ENCODE measurements at places on chromosomes 4 and X. TPM values are rescaled to one million over a fixed set of nuclear protein-coding genes. Genes with fewer than 3 reads are reported as not detected.

The CENPE gene
- 1.3 TPM for polyA plus RNA-seq

The TMEM192 gene
- 14.4 TPM for polyA plus RNA-seq

The CXCL1 gene
- polyA plus RNA-seq, result 0.06 TPM

The UGT2B15 gene
- polyA plus RNA-seq, result not detected

The SYTL4 gene
- polyA plus RNA-seq, result 2.3 TPM

The UGT2B17 gene
- not detected for polyA plus RNA-seq

The AWAT2 gene
- polyA plus RNA-seq, result 0.15 TPM

The IL2RG gene
- polyA plus RNA-seq, result 0.24 TPM

The MID1 gene
- polyA plus RNA-seq, result 10.4 TPM

The GPRASP1 gene
- 2.7 TPM for polyA plus RNA-seq

DNA sequence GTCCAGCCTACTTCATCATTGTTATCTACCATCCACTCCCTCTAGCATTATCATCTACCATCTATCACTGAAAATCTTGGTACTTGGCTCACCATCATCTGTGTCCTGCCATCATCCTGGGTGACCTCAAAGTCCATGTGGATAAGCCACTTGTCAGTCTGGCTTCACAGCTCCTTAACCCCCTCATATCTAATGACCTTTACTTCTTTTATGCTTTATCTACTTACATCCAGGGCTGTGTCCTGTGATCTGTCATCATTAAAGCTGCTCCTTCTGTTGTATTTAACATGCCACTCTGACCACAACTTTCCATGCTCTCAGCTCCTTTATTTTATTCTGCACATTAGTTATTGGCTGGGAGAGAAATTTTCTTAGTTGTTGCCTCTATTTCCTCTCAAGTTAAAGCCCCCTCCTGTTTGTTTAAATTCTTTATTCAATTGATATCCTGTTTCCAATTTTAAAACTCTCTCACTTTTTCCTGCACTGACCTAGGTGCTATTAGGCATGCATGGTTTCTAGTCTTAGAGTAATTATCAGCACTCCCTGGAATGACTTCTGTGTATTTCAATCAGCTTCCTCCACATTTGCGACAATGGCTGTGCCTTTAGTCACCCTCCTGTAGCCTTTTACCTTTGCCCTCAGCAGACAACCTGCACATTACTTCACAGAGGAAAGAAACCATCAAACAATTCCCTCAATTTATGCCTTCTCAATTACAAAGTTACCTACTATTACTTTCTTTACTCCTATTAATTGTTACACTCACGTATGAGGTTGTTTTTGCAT is 8.1 kb upstream of the FABP2 start:
- no peak for DNase-seq

GRCh38 chr4:107213880-107214279 is 177.8 kb upstream of the DKK2 start:
- DNase-seq, result no peak

DNA sequence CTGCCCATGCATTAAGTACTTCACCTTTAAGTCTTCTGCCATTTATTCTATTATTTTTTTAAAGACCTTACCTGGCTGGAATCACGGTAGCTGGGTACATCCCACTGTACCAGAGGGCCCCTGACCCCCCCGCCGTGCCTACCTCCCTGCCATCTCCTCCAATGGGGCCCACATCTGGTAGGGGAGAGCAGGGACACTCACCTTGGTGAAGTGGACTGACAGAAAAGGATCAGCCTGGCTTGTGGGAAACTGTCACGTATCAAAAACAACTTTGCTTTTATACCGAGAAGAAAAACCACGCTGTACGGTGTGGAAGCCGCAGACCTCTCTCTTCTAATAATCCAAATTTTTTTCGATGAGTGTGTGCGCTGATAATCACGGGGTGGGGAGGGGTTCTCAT is at the start of gene FOXP3:
Gene FOXP3, minus strand, starts transcription at position 251 of the 400 bp plus-strand sequence. CDS start 6,205 bp downstream, outside the sequence.
- DNase-seq, result no peak

- peak; percentile 15 for DNase-seq
These were observed 22.1 kb downstream of the LUZP4 start for GRCh38 chrX:115311601-115312001.

DNA sequence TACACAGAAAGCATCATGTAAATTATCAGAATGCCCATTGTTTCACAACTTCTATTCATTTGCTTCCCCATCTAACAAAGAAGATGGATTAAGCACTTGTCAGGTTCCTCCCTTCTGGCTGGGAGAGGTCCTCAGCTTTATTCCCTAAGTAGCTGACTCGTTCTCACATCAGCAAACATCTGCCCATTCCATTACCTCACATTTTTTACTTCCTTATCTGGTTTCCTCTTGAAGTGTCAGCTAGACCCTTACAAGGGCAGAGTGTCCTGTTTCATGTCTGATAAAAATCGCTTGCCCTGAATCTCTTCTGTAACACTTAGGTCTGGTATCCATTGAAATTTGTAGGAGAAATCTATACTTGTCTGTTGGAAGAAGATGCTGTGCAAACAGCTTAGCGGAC is 34.7 kb downstream of the TMPRSS11A start:
- no peak for DNase-seq

DNA sequence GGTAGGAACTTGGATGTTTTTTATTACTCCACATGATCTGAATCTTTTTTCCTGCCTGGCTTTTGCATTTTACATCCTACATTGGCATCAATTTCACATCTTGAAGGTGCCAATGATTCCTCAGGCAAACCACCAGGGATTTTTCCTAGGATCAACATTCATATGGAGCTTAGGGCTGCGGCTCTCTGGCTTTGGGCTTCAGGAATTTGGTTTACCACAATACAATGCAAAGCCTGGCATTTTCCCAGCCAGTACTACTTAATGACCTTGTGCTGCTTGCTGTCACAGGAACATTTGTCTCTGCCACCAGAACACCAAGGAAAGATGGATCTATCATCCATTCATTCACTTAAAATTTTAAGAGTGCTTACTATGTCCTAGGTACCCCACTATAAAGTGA is 180.7 kb downstream of the PDGFC start:
- no peak for DNase-seq

DNA sequence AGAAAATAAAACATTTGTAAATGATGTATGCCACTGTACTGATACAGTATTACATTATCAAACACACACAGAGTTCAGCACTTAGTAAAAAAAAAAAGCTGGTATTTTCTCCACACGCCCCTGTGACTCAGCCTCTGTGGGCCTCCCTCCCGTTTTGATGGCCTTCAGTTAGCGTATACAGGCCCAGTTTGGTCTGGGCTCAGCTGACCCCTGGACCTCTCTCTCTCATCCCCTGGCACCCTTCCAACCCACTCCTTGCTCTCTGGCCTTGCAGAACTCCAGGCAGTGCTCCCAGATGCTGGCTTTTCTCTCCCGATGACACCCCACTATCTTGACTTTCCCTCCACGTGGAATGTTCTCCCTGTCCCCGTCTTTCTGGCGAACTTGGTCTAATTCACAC is 89.0 kb upstream of the LIMCH1 start:
- no peak for DNase-seq

GRCh38 chr4:157999723-158000122 is 173.1 kb downstream of the GASK1B start:
- no peak for DNase-seq

GRCh38 chr4:163582703-163583102 is 88.2 kb downstream of the TMA16 start:
- DNase-seq, result no peak

GRCh38 chr4:150039274-150040127 is 38.7 kb upstream of the DCLK2 start:
- DNase-seq, result no peak

DNA sequence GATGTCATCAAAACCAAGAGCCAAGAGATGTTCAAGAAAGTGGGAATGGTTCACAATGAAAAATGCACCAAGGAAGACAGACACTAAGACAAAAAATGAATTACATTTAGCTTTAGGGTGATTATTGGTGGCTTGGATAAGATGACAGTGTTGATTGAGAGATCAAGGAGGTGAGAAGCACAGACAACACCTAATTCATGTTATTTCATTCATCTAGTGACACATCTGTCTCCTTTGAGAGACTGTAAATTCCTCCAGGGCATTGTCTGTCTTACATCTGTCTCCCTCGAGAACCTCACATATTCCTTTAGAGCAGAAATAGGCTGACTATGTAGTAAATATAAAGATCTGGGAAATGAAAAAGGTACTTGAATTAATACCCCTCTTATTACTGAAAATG is 94.2 kb upstream of the SMIM31 start:
- no peak for DNase-seq

GRCh38 chr4:186805020-186805820 is 81.6 kb upstream of the FAT1 start:
- no peak for DNase-seq

DNA sequence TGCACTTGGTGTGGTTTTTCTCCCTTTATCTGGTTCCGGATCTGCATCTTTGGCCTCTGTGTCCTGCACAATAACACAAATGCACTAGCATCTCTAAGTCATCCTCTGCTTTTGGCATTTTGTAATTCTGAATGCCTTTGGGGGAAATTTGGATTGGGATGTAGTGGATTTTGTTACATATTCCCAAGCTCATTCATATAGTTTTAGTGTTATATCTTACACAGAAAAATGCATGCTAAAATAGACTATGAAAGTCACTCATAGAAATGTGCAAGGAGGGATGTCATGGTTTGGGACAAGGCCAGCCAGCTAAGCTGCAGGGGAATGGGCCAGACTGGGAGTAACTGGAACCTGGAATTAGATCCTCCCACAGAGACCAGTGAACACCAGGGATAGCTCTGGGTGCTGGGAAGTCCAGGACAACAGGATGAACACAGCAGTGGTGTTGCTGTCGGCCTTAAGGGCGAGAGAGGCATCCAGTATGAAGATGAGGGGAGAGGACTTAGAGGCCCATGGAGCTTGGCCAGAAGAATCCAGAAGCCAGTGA is 20.1 kb downstream of the ENPP6 start:
- DNase-seq, result no peak

DNA sequence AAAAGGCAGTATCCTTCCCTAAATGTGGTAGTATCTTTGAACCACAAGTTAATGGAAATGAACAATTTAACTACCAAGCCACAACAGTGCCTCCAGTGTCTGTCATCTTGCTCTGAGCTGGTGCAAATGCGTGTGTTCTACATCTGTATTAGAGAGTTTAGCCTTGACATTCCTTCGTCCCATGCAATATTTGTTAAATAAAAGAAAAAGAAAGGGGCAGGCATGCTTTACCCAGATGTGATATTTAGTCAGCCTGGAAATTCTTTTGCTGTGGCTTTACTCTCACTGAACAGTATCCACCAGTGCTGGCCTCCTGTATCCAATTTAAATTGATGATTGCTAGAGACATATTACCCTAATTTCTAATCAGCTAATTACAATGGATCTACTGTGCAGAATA is 310.5 kb downstream of the CFAP299 start:
- DNase-seq, result no peak

All from SK-N-SH (cell line).